Activated CD4-positive, alpha-beta T cell treated with anti-CD3 and anti-CD28 coated beads for 36 hours (primary cell): ENCODE measurements at places on chromosomes 6 and 20.
A peak's percentile ranks its signal among the peaks of the same experiment; 100 is the strongest.

GRCh38 chr20:32395066-32395465, 36.9 kb downstream of the ASXL1 start:
- no peak for DNase-seq

- DNase-seq = no peak
These were observed 78.0 kb upstream of the SIRPG start for GRCh38 chr20:1735417-1736089.

DNA sequence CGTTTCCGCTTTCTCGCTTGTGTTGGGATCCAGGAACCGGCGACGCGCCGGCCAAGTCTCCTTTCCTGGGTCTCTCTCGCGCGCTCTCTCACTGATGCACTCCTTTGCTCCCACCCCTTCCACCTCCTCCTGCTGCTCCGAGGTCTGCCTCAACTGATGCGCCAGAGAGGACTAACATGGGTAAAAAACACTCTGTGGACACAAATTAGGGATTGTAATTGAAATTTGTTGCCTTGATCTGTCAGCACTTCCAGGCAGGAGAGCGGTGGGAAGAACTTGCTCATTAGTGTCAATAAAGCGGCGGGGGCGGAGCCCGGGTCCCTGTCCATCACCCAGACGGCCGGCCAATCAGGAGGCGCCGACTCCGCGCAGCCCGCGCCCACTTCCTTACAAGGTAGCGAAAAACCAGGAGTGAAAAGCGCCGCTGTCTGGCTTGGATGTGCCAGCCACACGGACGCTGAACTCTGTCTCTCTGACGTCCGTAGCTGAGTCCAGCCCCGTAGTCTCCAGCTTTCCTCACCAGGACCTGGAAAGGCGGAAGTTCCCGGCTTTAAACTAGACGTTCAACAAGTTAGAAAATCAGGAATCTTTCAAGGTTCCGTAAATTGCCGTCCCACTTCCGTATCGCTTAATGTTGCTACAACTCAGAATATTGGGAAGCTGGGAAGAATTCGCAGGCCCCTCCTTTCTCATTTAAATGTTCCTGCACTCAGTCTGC, at the start of gene TBX18:
TSS of gene TBX18 (minus strand) at position 267 of the 718 bp plus-strand sequence. CDS start 417 bp downstream, outside the sequence.
- DNase-seq = peak; percentile 66

GRCh38 chr6:38762848-38763247, 47.7 kb downstream of the DNAH8 start:
- no peak for DNase-seq

- no peak for DNase-seq
These were observed 96.2 kb upstream of the FOXO3 start for GRCh38 chr6:108464418-108465097.

GRCh38 chr6:149963212-149963461, 606 bp upstream of the ULBP1 start:
- peak; percentile 78 for DNase-seq

DNA sequence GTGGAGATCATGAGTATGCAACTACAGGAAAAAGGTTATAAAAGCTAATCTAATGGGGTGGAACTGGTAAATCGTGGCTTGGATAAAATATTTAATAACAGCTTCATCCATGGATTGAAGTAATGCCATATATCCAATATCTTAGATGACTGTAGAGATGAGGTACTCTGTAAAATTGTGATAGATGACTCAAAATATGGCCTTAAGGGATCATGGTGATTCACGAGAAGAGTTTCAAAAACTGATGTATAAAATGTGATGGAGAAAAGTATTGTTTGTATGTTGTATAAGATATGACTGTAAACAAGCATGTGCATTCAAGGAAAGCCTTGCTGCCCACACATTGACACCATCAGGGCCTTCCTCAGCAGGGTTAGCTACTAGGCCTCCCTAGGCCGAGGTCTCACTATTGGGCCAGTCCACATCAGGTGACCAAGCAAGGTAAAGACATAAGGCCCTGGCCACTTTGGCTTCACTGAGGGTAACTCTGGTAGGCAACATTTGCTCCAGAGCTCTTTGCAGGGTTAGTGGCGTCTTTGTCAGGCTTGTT, 17.7 kb upstream of the CCN6 start:
- peak; percentile 64 for DNase-seq

DNA sequence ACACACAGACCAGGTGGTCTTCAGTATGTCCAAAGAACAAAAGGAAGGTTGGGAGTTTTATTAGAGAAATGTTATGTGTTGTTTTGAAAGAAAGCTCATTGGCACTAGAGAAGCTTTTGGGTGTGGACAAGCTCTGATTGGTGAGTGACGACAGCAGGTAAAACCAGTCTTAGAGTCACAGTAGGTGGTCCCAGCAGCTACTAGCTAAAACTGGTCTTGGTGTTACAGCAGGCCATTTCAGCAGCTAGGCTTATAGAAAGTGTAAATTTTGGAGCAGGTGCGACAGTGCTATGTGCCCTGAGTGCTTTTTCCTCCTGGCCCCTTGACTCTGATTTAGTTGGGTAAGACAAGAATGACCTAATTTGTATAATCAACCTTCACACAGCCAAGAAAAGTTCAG, 3.6 kb downstream of the CLDN20 start:
- no peak for DNase-seq

- DNase-seq = no peak
These were observed 231.3 kb downstream of the TFAP2C start for GRCh38 chr20:56860413-56860812.

DNA sequence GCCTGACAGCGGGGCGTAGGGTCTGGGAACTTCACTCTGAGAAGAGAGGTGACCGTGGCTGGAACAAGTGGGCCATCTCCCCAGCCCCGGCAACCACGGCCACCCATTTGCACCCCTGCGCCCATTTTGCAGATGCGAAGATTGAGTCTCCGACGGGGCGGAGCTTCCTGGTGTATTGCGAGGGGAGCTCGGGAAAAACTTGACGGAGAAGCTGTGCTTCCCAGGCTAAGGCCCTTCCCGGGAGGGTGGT, 653 bp downstream of the ZNF335 start:
- no peak for DNase-seq

DNA sequence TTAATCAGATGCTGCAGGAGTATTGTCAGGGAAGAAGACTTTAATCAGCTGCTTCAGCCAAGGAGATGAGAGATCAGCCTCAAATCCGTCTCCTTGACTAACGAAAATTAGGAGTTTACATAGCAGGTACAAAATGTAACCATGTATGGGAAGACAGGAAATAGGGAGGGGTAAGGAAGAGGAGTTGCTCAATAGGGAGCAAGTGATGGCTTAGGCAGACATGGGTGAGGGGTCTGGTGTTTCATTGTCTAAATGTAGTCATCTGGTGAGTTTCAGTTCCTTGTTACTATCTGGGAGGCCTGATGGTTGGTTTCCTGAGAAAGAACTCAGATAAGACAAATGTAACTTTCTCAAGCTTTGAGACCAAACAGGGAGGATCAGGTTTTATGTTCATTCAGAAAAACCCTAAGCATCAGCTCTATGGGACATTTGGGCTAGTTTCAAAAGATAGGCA, 217.3 kb upstream of the SULF2 start:
- DNase-seq = no peak

GRCh38 chr20:16551607-16552006, 21.6 kb downstream of the KIF16B start:
- DNase-seq = no peak

DNA sequence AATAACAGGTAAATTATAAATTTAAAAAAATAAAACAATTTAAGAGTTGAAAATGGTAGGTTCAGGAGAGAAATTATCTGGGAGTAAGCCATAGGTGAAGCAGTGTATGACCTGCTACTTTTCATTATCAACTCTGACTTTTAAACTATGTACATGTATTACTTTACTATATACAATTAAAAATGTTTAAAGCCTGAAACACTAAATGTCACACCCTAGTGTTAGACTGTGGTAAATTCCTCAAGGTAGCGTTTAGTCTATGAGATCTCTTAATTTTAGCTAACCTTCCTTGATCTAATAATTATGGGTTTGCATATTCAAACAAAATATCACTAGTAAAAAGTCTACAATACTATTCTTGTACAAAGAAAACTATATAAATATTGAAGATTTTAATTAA, 22.3 kb upstream of the TBC1D32 start:
- DNase-seq = no peak

GRCh38 chr6:110331390-110331789, 26.8 kb downstream of the METTL24 start:
- DNase-seq = no peak

GRCh38 chr6:33766921-33767907, 20.5 kb upstream of the IP6K3 start:
- DNase-seq = no peak

GRCh38 chr20:49276161-49276960, 1.5 kb downstream of the ZNFX1 start:
- DNase-seq = peak; percentile 73

DNA sequence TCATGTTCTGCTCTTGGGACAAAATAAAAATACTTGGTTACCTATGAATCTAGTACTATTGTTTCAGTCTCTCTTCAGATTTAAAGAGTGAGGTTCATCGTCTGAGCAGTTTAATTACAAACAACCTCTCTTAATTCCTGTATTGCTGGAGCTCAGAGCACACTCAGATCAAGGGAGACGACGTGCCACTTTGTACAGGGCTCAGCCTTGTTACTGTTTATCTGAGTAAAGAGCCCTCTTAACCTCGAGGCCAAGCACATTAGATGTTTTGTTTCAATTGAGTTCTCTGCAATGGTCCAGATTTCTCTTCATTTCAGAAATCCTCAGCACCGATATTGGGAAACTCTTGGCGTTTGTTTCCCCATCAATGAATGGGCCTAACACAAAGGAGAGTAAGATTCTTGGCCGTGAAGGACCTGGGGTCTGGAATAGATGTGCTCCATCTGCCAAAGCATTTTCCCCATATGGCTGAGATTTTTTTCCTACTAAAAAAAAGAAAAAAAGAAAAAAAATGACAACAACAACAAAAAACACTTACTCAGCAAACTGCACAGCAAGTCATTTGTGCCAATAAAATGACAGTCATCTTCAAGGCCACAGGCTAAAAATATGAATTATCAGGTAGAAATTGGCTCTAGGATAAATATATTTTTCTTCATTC, 82.6 kb upstream of the CCN6 start:
- DNase-seq = no peak

DNA sequence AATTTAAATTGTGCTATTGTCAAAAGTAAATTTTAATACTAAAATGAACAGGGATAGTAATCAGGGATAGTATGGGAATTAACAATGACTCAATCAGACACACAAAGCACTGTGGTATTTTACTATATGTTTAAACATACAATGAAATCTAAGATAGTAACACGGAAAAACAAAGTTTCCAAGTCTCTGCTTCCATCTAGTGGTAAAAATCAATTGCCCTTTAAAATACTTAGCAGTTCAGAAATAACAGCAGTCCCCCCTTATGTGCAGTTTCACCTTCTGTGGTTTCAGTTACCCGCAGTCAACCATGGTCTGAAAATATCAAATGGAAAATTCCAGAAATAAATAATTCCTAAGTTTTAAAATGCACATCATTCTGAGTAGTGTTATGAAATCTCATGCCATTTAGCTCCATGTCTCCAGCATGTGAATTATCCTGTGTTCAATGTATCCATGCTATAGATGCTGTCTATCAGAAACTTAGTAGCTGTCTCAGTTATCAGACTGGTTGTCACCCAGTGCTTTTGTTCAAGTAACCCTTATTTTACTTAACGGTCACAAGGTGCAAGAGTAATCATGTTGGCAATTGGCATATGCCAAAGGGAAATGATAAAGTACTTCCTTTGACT, 58.5 kb downstream of the AHI1 start:
- DNase-seq = no peak

- no peak for DNase-seq
These were observed 114.6 kb upstream of the TCF21 start for GRCh38 chr6:133774356-133774755.

DNA sequence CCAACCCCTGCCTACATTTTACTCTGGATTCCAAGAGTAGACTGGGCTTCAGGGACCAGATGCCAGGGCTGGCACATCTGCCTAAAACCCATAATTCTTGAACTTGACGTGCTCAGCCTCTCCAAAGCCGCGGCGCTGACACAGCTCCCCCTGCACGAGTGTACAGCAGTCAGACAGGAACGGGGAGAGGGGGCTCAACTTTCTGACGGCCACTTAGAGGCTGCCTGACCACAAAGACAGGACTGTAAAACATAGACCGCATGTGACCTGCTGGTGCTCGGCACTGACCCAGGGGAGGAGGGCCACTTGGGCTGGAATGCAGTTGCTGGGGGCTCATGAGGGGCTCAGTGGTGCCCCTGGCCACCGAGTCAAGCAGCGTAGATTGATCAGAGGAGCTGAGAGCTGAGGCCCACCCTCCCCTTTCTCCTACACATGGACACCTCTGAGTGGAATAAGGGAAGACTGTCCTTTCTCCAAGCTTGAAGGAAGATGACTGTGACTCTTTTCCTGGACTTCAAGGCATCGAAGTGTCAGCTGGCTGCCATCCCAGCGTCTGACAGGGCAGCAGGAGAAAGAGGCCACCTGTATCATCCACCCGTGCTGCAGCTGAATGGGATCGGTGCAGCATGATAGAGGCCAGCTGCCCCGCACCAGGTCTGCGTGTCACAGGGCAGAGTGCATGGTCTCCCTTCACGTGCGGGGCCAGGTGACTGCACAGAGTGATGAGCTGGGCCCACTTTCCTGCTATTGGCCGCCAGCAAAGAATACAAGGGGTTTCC, 171.3 kb upstream of the AGPAT4 start:
- DNase-seq = no peak

- no peak for DNase-seq
These were observed 112.8 kb upstream of the TSHZ2 start for GRCh38 chr20:52859156-52859876.

DNA sequence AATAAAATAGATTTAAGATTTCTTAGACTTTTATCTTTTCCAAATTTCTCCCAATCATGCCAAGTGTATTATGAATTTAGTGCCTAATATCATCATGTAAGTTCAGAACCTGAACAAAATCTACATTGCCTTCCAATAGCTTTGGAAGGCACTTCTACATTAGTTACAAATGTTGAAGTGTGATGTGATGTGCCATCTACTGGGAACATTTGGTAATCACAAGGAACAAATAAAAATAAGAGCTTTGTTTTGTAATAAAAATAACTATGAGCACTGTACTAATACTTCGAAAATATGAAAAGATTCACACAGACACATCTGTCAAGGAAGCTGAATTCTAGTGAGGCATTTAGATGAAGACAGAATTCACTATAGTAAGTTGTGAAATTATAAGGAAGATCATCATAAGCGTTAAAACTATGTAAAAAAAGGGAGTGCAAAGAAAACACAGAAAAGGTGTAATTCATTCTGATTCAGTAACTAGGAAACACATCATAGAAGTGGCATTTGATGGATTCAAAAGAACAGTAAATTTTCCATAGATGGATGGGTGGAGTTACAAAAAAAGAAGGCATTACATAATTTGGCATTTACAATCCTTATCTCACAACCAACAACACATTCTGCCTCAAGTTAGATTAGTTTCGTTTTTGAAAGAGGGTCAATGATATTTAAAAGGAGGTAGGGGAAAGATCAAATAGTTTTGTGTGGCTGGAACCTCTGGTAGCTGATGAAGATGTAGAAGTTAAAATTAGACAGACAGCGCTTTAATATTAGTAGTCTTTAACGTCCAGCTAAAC, 161.0 kb downstream of the ASCC3 start:
- DNase-seq = no peak
